ENCODE measurements at places on chromosomes 12 and 14.

DNA sequence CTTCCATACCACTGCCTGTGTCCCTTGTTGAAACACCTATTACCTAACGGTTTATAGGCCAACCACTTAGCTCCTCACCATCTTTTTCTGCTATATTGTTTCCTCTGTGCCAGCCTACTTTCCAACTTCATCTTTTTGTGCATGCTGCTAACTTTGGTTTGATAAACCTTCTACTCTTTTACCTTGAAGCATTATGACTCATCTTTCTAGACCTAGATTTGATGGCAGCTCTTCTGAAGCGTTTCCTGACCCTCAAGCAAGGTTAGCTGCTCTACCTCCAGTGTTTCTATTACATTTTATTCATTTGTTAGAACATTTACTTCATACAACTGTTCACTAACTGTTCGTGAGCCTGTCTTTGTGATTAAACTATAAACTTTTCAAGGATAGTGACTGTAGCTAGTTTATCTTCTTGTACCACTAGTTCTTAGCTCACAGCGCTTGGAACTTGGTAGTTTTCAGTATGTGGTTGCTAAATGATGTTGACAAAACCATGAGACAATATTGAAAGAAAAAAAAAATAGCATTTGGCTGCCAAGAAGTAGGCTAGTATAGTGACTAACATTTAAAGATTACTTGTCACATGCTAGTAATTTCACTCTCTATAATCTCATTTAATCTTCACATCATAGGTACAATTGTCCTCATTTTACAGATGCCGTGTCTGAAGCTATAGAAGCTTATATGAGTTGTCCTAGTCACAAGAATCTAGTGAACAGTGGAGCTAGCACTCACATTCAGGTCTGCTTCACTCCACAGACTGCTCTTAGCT, 79.5 kb downstream of the APAF1 start:
- DNase-seq: no peak

GRCh38 chr12:72679147-72679757, 407.1 kb downstream of the TRHDE start:
- DNase-seq: no peak

- DNase-seq: no peak
These were observed 61.0 kb upstream of the PPFIA2 start for GRCh38 chr12:81819991-81820633.

- no peak for DNase-seq
These were observed 96.8 kb upstream of the MDM1 start for GRCh38 chr12:68428724-68429501.

- no peak for DNase-seq
These were observed 865.7 kb downstream of the SLC6A15 start for GRCh38 chr12:84046859-84047258.

GRCh38 chr14:69107407-69108003, 45.4 kb downstream of the DCAF5 start:
- peak; percentile 55 for DNase-seq

GRCh38 chr14:88522393-88522792, 32.4 kb downstream of the PTPN21 start:
- no peak for DNase-seq

DNA sequence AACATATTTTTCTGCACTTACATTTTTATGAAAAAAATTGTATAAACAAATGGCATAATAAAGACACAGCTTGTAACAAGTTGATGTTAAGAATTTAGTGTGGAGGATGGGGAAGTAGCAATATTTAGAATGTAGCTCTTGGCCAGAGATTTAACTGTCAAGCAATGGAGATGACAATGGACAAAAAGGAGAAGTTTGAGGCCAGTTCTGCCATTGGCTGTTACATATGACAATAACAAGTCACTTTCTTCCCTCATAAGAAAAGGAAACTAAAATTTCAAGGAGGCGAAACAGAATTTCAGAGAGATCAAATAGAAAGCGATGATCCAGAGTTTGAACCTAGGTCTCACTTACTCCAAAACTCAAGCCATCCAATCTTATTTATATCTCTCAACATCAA, 122.8 kb upstream of the CCDC175 start:
- no peak for DNase-seq

GRCh38 chr14:93707475-93707874, 80.8 kb downstream of the PRIMA1 start:
- DNase-seq: no peak

- no peak for DNase-seq
These were observed 73.6 kb upstream of the ELK3 start for GRCh38 chr12:96120359-96121100.

GRCh38 chr14:47389535-47389934, 285.9 kb downstream of the MDGA2 start:
- DNase-seq: no peak

DNA sequence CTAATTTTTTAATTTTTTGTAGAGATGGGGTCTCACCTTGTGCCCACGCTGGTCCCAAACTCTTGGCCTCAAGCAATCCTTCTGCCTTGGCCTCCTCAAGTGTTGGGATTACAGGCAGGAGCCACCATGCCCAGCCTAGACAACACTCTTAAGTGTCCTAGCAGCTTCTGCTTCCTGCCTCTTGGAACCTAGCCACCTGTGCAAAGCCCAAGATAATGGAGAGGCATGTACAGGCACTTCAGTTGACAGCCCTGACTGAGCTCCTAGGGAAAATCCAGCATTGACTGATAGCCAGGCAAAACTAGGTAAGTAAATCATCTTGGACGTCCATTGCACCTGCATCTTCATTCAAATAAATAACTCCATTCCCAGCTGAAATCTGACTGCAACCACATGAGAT, 15.5 kb downstream of the COX14 start:
- no peak for DNase-seq

GRCh38 chr12:120278137-120279069, 12.9 kb upstream of the PXN start:
- no peak for DNase-seq

DNA sequence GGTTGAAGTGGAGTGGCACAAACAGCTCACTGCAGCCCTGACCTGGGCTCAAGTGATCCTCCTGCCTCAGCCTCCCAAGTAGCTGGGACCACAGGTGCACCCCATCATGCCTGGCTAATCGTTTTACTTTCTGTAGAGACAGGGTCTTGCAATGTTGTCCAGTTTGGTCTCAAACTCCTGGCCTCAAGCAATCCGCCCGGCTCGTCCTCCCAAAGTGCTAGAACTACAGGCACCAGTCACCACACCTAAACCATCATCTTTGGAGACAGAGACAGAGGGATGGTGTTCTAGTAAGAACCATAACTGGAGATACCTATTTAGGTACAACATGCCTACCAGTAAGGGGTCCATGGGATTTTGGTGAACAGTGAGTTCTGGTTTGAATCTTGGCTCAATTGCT, 2.5 kb upstream of the DDX23 start:
- no peak for DNase-seq

DNA sequence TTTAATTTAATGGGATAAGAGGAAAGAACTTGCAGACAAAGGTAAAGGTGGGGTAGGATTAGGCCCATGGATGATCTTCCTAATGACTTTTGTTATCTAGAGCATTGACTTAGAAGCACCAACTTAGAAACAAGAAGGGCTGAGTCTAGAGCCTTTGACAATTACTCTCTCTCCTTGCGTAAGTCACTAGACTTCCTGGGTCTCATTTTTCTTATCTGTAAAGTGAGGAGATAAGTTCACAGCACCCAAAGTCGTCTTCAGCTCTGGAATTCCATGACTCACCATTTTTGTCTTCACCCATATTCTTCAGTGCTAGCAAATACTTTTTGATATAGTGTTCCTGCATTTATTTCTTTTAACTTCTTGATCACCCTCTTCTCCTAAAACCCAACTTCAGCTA, 75.7 kb downstream of the SSPN start:
- DNase-seq: no peak

DNA sequence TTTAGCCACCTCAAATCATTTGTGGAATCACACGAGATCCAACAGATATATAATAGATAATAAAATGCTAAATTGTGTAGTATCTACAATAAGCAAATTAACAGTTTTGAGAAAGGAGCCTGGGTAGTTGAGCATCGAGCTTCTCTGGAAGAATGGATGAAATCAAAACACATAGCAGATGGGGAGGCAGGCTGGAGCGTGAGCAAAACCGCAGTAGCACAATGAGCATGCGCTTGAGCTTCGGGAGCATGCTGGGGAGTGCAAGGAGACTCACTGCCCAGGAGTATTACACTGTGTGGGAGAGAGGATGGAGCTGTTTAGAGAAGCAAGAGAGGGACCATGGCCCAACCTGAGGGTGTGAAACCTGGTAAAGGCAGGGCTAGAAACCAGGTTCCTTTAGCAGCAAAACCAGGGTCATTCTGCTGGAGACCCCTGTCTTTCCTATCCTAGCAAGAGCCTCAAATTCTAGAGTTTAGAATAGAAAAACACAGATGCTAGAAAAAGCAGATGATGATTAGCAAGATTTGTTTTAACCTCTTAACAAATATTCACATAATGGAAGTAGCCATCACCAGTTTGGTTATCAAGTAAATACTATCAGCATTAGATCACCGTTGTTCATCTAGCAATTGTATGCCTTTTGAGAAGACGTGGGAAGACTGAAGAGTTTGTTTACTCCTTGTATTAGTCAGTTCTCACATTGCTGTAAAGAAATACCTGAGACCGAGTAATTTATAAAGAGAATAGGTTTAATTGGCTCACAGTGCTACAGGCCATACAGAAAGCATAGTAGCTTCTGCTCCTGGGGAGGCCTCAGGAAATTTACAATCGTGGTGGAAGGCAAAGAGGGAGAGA, 484.8 kb downstream of the EGLN3 start:
- DNase-seq: no peak

DNA sequence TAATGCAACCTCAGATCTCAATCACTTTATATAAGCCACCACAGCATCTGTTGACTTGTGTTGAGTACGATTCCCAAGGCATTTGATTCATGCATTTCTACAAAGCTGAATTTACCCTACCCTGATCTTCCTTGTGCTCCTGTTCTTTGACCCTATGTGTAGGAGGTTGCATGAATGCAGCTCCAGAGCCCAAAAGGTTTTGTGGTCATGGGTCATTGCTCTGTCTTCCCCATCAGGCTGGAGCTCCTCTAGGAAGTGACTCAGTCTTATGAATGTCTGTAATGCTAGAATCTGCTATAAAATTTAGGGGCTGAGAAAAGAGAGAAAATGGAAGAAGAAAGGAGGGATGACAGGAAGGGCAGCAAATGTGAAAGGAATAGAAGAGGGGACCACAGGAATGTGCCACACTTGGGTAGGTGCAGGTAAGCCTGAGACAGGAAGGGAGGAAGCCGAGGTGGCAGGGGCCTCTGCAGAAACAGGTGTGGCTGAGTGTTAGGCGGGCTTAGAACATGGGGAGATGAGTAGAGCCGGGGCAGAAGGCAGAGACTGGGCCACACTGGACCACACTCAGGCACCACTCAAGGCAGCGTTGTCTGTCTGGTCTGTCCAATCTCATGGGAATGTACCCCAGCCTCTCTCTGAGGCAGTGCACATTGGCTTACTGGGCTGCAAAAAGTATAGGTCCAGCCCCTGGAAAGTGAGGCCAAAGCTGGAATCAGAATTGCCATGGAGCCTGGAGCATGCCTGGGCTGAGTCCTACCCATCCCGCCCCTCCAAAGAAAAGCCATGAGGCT, 334.1 kb downstream of the BCL11B start:
- no peak for DNase-seq

DNA sequence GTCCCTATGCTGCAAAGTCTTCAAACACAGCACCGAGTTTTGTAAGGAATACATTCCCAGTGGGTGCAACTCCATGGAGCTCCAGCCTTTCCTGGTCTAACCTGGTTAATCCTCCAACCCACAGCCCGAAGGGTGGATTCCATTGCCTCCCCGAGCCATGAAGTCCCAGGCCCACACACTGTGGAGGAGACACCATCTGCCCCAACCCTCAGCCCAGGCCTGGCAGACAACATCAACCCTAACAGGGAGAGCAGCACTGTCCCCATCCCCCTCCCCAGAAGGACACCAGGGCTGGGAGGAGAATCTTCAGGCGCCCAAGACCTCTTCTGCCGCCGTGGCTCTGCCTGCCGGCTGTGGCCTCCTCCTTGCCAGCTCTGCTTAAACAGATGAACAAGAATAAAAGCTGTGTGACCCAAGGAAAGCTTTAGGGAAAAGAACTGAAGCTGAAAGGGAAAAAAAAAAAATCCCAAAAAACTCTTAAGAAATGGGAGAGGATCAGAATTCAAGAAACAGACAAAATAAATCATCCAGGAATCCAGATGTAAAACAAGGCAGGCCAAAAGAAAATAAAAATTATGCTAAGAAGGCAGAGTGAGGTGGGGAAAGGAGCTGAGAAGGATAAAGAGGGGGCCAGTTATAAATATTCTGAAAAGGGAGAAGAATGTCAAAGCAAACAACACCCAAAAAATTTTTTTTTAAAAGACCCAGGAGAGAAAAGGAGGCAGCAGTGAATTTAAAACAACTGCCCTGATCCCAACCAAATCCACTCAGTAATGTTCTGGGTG, 16.0 kb upstream of the ZFP36L1 start:
- DNase-seq: no peak

- DNase-seq: peak; percentile 33
These were observed 704 bp downstream of the ATP2B1 start for GRCh38 chr12:89707703-89708564.

- no peak for DNase-seq
These were observed 40.8 kb downstream of the CCNK start for GRCh38 chr14:99522025-99522401.

GRCh38 chr14:49114161-49114893, 471.9 kb downstream of the RPS29 start:
- DNase-seq: no peak

DNA sequence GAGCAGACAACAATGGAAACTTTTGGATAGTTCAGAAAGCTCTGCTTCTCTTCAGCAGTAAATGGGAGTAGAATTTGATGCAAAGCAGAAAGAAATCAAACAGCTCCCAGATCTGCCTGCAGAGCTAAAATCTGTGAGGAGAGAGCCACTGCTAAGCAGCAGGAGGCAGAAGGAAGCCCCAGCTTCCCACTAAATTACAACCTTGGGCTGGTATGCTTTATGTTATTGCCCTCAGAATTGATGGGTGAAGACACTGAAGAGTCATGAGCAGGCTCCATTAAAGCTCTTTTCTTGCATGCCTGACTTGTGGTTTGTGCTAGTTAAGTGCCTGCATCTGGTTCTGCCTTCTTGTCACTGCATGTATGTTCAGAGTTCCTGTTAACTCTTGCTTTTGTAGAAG, 8.4 kb downstream of the ZC2HC1C start:
- DNase-seq: no peak

GRCh38 chr12:21780786-21781185, 6.3 kb upstream of the KCNJ8 start:
- no peak for DNase-seq

DNA sequence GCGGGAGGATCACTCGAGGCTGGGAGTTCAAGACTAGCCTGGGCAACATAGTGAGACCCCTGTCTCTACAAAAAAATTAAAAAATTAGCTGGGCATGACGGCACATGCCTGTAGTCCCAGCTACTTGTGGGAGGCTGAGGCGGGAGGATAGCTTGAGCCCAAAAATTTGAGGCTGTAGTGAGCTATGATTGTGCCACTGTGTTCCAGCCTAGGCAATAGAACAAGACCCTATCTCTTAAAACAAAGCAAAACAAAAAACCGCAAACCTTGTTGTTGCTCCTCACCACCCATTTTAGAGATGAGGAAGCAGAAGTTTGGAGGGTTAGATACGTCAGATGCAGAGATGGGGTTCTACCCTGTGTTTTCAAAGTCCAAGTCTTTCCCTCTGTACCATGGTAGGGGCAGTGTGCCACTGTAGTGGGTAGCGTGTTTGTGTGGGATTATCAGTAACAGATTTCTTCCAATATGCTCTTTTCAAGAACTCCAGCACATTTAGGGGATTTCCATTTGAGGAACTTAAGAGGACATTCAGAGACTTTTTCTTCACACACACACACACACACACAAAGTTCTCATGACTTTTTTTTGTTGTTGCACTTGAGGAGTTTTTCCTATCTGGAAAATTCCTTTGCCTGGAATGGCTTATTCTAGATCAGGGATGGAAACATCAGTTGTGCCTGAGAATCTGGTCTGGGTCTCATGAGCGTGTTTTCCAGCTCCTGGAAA, 186.5 kb downstream of the CHST11 start:
- no peak for DNase-seq
